ENCODE measurements at places on chromosomes 13 and 19.

DNA sequence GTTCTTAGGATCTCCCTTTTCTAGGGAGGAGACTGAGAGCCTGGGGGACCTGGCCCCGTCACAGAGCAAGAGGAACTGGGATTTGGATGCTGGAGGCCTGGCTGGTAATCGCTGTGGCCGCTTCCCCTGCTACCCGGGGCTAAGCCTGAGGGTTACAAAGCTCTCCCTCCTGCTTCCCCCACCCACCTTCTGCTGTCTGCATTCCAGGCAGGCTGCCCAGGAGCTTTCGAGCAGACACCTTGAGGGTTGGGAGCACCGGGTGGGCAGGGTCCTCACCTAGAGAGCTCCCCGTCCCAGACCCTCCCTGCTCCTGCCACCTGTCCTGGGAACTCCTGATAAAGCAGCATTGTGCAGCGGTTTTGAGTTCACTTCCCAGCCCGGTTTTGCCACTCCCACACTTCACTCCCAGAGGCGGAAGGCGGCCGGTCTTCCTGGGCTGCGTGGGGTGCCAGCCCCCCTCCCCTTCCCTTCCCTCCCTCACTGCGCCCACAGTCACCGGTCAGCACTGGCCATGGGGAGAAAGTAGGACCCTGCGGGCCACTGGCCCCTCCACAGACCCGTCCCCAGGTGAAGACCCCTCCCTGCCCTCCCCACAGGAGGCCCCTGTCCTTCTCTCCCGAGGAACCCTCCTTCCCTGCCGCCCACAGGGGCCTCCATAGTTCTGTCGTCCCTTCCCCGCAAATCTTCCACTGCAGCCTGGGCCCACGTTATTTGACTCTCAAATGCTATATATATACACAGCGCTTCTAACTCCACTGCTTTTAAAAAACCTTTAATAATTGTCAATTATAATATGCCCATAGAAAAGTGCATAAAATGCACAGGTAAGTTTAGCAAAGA is 8.1 kb downstream of the PAK4 start:
- no peak for DNase-seq

DNA sequence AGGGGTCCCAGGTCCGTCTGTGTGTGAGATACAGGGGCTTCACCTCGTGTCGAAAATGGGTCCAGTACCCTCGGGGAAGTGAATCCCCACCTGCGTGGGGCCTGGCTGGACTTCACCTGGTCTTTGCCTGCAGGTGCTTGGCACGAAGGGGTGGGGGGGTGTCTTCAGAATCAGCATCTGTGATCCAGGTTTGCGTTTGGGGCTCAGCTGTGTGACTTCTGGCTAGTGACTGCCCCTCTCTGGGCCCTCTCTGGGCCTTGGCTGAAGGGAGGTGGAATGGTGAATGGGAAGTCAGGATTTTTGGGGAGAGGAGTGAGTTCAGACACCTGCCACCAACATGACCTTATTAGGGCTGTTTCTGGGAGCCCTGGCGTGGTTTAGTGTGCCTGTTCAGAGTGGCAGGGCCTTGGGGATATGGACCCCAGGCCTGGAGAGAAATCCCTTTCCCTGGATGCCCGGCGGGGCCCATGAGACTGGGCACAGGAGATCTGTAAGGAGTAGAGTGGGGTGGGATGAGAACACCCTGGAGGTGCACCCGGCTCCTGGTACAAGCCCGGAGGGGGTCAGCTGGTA is 2.7 kb downstream of the CELF5 start:
- no peak for DNase-seq

DNA sequence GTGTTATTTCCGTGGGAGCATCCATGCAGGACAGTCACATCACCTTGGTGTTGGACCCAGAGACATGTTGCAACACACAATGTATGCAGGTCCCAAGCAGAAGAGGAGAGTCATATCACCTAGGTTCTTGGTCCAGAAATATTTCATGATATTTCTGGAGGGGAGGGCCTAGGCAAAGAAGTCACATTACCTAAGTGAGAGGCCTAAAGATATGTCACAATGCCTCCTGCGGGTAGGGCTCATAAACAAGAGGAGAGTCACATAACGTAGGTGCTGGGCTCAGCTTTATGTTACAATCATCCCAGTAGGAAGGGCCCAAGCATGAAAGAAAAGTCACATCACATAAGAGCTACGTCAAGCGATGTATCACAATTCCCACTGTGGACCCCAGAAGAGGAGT is 10.8 kb upstream of the ZNF724 start:
- DNase-seq: no peak

- peak; percentile 5 for DNase-seq
Observed at GRCh38 chr13:32443111-32443510, 15.2 kb upstream of the N4BP2L1 start.

- DNase-seq: no peak
Observed at GRCh38 chr13:30053939-30054338, 203.5 kb upstream of the UBL3 start.

DNA sequence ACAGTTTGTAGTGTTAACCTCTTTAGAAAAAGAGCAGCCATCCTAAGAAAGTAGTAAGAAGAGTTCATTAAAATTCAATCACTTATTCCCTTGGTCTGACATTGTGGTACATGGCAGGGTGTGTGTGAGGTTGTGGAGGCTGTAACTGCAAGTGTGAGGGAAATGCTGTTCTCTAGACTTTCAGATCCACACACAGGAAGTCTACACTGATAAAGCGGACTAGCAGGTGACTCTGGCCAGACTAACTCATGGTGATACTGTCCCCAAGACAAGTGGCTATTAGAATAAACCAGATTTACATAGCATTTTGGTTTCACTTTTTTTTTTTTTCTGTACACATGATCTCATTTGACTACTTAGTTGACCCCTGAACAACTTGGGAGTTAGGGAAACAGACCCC is 10.0 kb downstream of the MTIF3 start:
- no peak for DNase-seq

DNA sequence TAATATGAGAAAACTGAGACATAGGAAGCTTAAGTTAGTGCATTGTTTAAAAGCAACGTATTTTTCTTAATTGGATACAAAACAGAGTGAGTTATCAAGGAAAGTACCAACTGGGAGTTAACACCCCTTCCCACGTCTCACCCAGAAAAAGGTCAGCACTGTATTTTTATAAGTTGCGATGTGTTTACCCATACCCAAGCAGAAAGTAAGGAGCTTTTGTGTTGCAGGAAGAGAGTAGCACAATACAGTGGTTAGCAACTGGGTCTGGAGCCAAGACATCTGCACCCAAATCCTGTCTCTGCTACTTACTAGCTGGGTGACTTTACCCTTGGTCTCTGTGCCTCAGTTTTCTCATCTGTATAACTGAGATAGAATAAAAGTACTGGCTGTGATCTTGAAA is 34.3 kb downstream of the FAM216B start:
- no peak for DNase-seq

GRCh38 chr13:48249018-48249417 is 16.0 kb downstream of the ITM2B start:
- no peak for DNase-seq

GRCh38 chr19:29624489-29625185 is 18.6 kb downstream of the POP4 start:
- no peak for DNase-seq

GRCh38 chr19:44151491-44151890 is 10.1 kb downstream of the ZNF234 start:
- no peak for DNase-seq

DNA sequence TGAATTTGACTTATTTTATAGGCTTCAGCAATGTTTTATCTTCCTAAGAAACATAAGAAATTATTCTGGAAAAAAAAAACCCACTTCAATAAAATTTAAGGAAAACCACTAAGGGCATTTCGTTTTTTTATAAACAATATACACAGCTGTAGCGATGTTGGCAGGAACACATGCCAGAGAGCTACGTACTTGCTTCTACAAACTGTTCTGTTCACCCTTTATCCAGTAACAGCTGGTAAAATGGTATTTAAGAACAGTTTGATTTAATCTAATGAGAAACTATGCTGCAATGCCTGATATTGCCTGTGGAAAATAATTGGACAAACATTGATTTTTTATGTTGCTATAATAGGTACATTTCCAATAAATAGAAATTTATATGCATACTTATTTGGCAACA is 137.2 kb upstream of the DACH1 start:
- no peak for DNase-seq

All from stimulated activated CD8-positive, alpha-beta memory T cell treated with anti-CD3 and anti-CD28 coated beads, Interleukin-7, amount 100 ng/mL, for 4 hours (primary cell).